ENCODE measurements at places on chromosomes 13 and 19. TPM values are rescaled to one million over a fixed set of nuclear protein-coding genes. Genes with fewer than 3 reads are reported as not detected.

The CFAP97D2 gene
- total RNA-seq = not detected

GRCh38 chr13:106588367-106588766 is 20.4 kb upstream of the ARGLU1 start:
- H3K4me1 ChIP-seq = peaks cover 3% of the 10 kb centered on the region
- no peak overlapping the region for H3K4me3 ChIP-seq
- peaks cover 13% of the 10 kb centered on the region for H3K27me3 ChIP-seq
- no peaks in the 10 kb centered on the region for H3K36me3 ChIP-seq

- H3K36me3 ChIP-seq = peaks cover 34% of the 10 kb centered on the region
- no peaks in the 10 kb centered on the region for H3K27me3 ChIP-seq
- no peak overlapping the region for H3K27ac ChIP-seq
- H3K4me1 ChIP-seq = no peaks in the 10 kb centered on the region
- no peak for DNase-seq
These were observed 8.3 kb upstream of the EPHX3 start for GRCh38 chr19:15240515-15240914.

The MYBPC2 gene
- total RNA-seq = not detected

DNA sequence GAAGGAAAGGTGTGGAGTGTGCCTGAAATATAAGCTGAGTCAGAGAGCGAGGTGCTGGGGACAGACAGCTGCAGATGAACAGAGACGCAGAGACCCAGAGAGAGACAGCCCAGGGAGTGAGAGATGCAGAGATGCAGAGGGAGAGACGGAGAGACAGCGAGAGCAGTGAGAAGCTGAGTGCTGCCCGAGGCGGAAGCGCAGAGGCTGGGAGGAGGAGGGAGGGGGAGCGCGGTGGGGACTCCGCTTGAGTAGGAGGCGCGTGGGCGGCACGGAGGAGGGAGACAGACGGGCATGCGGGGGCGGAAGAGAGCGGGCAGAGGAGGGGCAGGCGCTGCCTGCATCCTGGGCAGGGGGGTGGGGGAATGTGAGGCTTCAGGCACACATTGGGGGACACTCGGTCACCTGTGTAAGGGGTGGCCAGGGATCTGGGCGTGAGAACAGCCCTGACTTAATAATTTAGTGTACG is 25.7 kb downstream of the SLC8A2 start:
- peaks cover 76% of the 10 kb centered on the region for H3K27me3 ChIP-seq
- H3K4me1 ChIP-seq = peaks cover 47% of the 10 kb centered on the region
- no peak overlapping the region for H3K27ac ChIP-seq
- H3K36me3 ChIP-seq = peaks cover 3% of the 10 kb centered on the region

The C2CD4C gene
- total RNA-seq = not detected

GRCh38 chr13:74052402-74052928 is 81.7 kb downstream of the KLF12 start:
- peaks cover 55% of the 10 kb centered on the region for H3K4me1 ChIP-seq
- no peak for DNase-seq
- H3K36me3 ChIP-seq = peaks cover 27% of the 10 kb centered on the region
- H3K4me3 ChIP-seq = no peak overlapping the region

DNA sequence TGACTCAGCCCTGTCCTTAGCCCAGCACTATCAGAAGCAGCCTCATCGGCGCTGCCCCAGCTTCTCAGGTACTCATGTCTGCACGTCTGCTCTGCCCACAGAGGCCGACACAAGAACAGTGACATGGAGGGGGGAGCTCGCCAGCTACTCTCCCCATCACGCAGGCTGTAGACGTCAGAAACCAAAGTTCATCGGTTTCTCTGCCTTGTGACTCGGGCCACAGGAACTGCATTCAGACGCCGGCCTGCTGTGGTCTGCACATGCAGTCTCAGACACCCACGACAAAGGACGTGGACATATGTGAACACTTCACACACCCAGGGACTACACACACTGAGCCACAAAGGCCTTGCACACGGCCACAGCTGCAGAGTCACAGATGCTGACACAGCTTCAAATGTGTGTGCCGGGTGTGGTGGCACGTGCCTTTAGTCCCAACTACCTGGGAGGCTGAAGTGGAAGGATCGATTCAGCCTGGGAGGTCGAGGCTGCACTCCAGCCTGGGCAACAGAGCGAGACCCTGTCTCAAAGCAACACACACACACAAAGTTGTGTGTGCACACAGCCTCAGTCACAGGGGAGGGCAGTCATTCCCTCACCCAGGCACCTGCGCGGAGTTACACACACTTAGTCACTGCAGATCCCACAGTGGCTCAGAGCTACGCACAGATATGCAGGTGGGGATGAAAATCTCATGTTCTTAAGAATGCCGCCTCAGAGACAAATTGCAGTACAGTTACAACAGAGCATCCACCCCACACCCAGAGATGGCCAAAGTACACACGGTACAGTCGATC is 4.9 kb upstream of the ZFP36 start:
- peaks cover 21% of the 10 kb centered on the region for H3K36me3 ChIP-seq
- no peaks in the 10 kb centered on the region for H3K27me3 ChIP-seq
- H3K27ac ChIP-seq = peak overlapping the region; percentile 96

- peaks cover 68% of the 10 kb centered on the region for H3K27me3 ChIP-seq
- peak overlapping the region; percentile 58 for H3K4me3 ChIP-seq
- no peak for DNase-seq
- H3K36me3 ChIP-seq = no peaks in the 10 kb centered on the region
- H3K4me1 ChIP-seq = peaks cover 15% of the 10 kb centered on the region
These were observed 3.6 kb downstream of the HTR2A start for GRCh38 chr13:46893221-46893740.

The CYP2F1 gene
- total RNA-seq = not detected

DNA sequence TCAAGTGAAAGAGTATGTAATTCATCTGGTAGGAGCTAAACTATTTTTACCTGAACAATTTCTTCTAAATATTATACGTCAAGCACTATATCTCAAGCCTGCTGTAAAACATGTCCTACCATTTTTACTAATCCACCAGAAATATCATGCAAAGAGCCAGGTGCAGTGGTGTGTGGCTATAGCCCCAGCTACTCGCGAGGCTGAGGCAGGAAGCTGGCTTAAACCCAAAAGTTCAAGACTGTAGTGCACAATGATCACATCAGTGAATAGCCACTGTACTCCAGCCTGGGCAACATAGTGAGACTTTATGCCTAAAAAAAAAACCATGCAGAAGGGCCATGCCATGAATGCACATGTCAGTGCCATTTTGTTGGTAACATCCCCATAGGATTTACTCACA is 20.7 kb upstream of the CLN5 start:
- no peak overlapping the region for H3K27ac ChIP-seq
- peaks cover 30% of the 10 kb centered on the region for H3K27me3 ChIP-seq
- H3K36me3 ChIP-seq = no peaks in the 10 kb centered on the region
- peaks cover under 1% of the 10 kb centered on the region for H3K4me1 ChIP-seq

The ADAMTS10 gene
- 15.3 TPM for total RNA-seq

Data from activated CD4-positive, alpha-beta T cell treated with anti-CD3 and anti-CD28 coated beads, Interleukin-2, amount 10 ng/mL, durations not matched to agents 7 days and 5 days (primary cell).